ENCODE measurements at places on chromosomes 7 and 10. TPM values are rescaled to one million over a fixed set of nuclear protein-coding genes. Genes with fewer than 3 reads are reported as not detected.
A peak's percentile ranks its signal among the peaks of the same experiment; 100 is the strongest.

Gene LMOD2
- total RNA-seq: not detected

Gene MOGAT3
- total RNA-seq: not detected

Gene AGBL3
- total RNA-seq: 2.2 TPM

Gene COL28A1
- total RNA-seq: 0.29 TPM

Gene ATOH7
- total RNA-seq: not detected

Gene POLR2J2
- total RNA-seq: 8.3 TPM

Gene ABCB1
- not detected for total RNA-seq

Gene CREB3L2
- 28.6 TPM for total RNA-seq

Gene SP4
- 5.1 TPM for total RNA-seq

DNA sequence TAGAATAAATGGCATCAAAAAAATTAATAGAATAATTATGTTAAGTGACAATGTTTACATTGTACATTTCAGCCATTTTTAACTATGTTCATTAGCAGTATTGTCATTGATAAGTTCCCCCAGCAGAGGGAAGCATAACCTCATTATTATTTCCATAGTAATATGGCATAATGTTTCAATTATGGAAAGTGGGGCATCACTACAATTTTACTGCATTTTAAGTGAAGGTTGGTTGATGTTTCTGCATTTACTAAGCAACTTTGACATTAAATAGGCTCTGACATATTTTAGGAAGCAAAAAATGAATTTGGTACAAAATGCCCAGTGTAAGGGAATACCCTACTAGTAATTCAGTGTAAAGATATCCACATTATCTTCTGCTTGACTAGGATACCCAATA is 218.3 kb downstream of the SEMA3A start:
- peak; percentile 64 for DNase-seq

DNA sequence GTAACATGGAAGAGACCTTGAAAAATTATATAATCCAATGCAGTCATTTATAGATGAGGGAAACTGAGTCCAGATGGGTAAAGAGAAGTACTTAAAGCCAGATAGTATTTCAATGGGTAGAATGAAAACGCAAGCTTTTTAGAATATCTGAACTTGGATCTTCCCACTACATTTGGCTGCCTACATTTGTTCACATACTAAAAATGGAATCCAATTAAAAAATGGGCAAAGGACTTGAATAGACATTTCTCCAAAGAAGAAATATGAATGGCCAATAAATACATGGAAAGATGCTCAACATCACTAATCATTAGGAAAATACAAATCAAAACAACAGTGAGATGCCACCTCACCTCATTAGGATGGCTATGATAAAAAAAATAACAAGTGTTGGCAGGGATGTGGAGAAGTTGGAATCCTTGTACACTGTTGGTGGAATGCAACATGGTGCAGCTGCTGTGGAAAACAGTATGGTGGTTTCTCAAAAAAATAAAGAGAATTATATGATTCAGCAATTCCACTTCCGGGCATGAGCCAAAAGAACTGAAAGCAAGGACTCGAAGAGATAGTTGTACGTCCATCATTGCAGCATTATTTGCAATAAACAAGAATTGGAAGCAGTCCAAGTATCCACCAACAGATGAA is 188.0 kb downstream of the FRMD4A start:
- peak; percentile 56 for DNase-seq

DNA sequence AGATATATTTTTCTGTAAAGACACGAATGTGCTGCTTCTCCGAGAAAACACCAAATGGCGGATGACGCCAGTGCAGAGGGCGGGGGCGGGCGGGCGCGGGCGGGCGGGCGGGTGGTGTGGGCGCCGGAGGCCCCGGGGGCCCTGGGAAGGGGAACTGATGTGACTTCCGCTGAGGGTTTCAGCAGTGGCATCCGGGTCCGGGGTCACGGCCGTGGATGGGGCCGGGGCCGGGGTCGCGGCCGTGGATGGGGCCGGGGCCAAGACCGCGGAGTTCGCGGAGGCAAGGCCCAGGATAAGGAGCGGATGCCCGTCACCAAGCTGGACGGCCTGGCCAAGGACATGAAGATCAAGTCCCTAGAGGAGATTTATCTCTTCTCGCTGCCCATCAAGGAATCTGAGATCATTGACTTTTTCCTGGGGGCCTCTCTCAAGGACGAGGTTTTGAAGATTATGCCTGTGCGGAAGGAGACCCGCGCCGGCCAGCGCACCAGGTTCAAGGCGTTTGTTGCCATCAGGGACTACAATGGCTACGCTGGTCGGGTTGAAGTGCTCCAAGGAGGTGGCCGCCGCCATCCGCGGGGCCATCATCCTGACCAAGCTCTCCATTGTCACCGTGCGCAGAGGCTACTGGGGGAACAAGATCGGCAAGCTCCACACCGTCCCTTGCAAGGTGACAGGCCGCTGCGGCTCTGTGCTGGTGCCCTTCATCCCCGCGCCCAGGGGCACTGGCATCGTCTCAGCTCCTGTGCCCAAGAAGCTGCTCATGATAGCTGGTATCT is 20.3 kb upstream of the IGF2BP3 start:
- DNase-seq: no peak

DNA sequence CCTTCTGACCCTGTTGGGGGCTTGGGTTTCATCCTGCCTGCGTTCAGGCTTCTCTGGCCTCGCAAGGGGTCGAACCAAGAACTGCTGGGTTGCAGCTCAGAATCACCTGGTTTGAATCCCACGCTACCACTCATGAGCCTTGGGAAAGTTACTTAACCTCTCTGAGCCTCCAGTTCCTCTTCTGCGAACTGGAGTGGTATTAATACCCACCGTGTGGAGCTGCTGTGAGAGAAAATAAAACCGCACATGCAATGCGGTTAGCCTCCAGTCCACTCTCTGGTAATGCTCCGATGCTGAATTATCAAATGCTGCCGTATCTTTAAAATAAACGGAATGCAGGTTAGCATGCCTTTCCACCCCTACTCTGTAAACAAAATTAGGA is 171.9 kb downstream of the ARHGAP12 start:
- no peak for DNase-seq

GRCh38 chr10:76297358-76297757 is 865.9 kb downstream of the LRMDA start:
- no peak for DNase-seq

DNA sequence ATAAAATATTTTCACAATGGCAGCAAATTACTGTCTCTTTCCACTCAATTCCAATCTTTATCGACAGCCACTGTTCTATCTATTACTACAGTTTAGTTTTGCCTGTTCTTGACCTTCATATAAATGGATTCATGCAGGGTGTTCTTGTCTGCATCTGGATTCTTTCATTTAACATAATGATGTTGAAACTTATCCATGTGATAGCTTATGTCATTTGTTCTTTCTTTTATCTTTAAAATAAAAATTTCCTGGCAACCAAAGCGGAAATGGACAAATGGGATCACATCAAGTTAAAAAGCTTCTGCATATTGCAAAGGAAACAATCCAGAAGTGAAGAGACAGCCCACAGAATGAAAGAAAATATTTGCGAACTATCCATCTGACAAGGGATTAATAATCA is 20.5 kb upstream of the DMTF1 start:
- DNase-seq: no peak

DNA sequence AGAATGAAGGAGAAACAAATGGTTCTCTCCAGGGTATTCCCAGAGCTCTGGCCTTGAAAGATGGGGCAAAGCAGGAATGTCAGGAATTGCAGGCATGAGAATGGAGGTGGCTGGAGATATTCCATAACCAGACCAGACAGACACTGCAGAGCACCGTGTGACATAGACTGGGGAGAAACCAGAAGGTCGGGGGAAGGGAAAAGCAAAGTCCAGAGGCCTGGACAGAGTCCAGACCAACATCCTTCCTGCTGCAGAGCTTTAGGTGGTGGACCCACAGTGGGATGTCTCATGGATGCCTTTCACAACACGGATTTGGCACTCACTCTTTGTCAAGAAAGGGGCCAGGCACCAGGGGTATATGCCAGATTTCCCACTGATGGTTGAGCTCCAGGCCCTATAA is 177.2 kb upstream of the INHBA start:
- DNase-seq: peak; percentile 88

GRCh38 chr10:116783011-116783655 is 40.8 kb upstream of the HSPA12A start:
- no peak for DNase-seq

DNA sequence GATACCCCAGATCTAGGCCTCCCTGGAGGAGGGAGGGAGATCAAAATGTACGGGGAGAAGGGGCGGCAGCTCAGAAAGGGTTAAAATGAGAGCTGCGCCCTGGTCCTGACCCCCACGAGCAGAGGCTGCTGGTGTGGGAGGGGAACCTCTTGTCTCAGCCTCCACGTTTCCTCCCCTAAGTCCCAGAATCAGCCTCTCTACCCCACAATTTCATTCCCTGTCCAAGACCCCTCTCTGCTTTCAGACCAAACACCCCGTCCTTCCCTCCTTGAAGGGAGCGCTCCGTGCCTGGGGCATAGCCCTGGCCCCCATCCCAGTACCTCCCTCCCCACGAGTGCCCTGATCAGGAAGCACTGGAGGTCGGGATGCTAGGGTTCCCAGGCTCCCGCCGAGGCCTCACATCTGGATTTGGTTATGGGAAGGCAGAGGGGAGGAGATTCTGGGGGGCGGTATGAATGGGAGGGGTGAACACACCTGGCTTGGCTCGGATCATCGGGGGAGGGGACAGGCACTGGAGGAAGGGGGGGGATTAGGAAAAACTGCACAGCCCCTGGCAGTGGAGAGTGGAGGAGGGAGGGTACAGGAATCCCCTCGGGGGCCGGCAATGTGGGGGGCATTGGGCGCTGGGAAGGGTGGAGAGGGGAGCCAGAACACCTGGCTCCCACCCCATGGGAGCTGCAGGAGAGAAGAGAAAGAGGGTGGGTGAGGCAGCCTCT is 2.7 kb downstream of the EPHB4 start:
- DNase-seq: peak; percentile 70

DNA sequence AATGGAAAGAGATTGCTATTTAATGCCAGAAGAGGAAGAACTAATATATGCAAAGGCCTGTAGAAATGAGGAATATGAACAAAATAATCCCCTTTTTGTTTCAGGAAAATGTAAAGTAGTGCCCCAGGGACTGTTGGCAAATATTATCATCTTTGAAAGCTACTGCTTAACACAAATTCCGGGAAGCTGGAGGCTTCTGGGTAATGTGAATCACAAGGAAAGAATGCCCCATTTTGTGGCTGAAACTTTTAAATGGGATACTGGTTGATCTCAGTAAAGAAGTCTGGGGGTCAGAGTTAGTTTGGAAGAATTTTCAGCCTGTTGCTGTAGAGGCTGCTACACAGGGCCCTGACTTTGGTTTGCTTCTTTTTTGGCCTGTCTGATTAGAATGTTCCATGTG is 141.0 kb downstream of the PTEN start:
- DNase-seq: peak; percentile 25

GRCh38 chr7:102927312-102927933 is 14.6 kb downstream of the LRRC17 start:
- DNase-seq: peak; percentile 37

- DNase-seq: no peak
These were observed 230.5 kb downstream of the TCF7L2 start for GRCh38 chr10:113180401-113181154.

- no peak for DNase-seq
These were observed 6.3 kb upstream of the HBP1 start for GRCh38 chr7:107162475-107162874.

- DNase-seq: no peak
These were observed 261.5 kb downstream of the MALRD1 start for GRCh38 chr10:19310066-19310465.

- DNase-seq: no peak
These were observed 64.1 kb upstream of the TM9SF3 start for GRCh38 chr10:96650958-96651357.

DNA sequence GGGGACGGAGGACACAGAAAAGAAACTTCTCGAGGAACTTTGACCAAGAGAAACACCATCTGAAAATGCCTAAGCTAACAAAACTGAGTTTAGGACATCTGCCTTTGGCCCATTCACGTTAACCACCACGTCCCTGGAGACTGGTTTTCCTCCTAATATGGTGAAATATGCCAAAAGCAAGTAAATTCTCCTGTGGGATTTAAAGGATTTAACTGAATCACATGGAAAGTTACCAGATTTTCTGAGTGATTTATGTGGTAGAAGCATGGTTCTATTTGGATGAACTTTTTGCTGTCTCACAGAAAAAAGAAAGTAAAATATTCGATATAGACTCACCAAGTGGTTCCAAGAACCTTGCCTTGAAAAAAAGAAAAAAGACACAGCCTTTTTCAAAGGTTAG is 30.4 kb upstream of the BMPER start:
- no peak for DNase-seq

GRCh38 chr7:80330434-80330833 is 181.4 kb downstream of the GNAT3 start:
- DNase-seq: peak; percentile 11

DNA sequence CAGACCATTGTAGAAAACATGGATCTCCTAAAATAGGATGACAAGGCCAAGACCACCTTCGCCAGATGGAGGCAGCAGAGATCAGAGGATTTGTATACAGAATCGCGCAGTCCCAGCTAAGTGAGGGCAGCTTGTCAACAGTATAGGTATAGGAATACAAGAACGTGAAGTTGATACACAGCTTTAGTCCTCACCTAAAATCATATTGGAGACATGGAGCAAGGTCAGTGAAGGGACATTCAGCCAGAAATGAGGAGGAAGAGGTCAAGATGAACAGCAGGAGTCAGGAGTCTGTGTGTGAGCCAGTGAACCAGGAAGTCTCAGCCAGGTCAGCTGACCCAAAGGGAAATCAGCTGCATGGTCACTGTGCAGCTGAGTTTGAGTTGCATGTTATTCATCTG is 263.4 kb upstream of the PRKCQ start:
- DNase-seq: peak; percentile 22

DNA sequence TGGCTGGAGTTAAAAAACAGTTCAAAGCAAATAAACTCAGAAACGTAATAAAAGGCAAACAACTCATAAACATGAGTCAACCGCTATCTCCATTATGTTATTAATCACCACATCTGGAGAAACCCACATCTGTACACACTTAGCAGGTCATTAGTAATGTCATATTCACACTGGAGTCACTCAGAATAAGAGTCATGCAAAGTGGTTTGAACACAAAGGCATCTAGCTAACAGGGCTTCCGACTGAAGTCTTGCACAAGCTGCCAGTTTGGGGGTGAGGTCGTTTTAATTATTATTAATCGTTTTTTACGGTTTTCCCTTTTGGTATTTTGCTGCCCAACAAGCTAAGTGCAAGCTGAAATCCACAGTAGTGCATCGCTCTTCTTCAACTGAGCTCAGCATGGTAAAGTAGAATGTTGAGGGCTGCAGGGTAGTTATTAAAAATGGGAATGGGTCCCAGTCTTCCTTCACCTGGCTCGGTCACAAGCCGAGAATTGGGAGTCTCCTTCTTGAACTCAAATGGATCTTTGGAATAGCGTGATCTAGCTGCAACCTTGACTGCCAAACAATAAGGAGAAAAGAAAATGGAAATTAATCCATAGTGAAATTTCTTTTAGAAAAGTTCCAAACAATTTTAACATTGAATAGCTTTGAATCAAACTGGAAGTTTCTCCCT is 663.5 kb downstream of the KCNMA1 start:
- DNase-seq: no peak

GRCh38 chr10:33421789-33422462 is 87.5 kb upstream of the NRP1 start:
- DNase-seq: peak; percentile 92

GRCh38 chr10:97178074-97178473 is 7.7 kb downstream of the SLIT1 start:
- DNase-seq: peak; percentile 50

Measured in osteoblast (primary cell).